T-helper 2 cell (primary cell): ENCODE measurements at places on chromosomes 4 and X.

DNA sequence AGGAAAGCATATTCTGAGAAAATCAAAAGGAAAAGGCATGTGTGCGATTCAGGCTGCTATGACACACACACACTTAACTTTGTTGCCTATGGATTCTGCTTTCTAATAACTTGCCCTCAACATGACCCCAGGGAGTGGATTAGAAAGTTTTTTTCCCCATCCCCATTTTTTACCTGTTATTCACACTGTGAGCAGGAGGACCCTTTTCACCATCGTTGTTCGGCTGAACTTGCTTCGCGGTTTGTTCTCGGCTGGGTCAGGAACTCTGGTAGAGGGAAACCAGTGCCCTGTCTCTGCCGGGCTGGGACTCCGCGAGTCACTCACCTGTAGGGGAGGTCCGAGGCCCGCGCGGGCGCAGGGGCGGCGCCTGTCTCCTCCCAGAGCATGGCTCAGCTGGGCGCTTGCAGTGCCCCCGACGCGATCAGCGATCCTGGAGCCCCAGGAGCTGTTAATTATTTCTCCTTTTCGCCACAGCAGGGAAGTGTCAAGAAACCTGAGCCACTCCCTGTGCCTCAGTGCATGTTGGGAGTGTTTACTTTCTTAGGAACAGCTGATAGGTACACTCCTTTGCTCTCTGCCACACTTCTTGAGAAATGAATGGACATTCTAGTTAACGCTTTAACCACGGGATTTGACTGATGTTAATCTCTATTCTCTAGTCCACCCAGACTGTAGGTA is at the start of gene RASSF6:
Gene RASSF6 (minus strand): TSS at position 322 of the 678 bp plus-strand sequence. CDS start 8,641 bp downstream, outside the sequence.
- DNase-seq: no peak

DNA sequence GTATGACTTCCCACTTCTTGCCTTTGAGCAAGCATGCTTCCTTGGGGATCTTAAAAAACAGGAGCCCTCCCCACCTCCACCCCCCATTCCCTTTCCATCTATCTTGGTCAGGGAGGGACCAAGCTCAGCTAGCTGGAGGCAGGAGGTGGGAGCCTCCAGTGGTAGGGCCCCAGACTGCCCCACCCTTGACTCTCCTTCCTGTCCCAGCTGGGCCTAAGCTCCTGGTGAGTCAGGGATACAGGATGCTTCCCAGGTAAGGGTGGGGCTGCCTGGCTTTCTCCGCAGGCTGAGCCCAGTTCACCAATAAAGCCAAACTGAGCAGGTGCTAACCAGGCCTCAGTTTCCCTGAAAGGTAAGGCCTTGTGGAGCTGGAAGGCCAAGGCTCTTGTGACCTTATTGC is 15.2 kb downstream of the EFNB1 start:
- DNase-seq: no peak

GRCh38 chr4:110660755-110661154 is 37.9 kb upstream of the PITX2 start:
- DNase-seq: no peak

DNA sequence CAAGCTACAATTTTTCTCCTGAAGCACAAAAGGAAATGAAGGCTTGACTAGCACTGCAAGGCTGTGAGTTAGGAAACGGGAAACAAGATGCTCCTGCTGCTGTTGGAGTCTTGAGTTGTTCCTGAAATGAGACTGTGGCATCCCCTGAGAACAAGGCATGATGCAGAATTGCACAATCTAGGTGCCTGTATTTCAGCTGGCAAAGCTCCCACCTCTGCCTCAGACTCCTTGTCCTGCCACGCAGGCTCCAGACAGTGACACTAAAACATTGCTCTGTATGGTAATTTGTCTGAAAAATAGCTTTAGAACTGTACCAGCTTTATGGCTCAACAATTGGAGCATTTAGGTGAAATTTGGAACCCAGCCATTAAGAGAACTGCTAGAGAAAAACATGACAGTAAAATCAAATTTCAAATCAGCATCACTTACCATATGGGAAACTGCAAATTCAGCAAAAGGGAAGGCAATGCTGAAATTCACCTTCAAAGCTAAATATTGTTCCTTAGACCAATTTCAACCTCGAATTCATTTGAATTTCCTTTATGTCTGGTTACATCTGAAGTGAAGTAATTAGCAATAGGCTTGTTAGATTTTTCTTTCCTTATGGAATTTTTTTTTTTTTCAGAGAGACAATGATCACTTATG is 103.4 kb downstream of the MFAP3L start:
- no peak for DNase-seq

GRCh38 chr4:71074452-71075299 is 81.2 kb downstream of the DCK start:
- no peak for DNase-seq

DNA sequence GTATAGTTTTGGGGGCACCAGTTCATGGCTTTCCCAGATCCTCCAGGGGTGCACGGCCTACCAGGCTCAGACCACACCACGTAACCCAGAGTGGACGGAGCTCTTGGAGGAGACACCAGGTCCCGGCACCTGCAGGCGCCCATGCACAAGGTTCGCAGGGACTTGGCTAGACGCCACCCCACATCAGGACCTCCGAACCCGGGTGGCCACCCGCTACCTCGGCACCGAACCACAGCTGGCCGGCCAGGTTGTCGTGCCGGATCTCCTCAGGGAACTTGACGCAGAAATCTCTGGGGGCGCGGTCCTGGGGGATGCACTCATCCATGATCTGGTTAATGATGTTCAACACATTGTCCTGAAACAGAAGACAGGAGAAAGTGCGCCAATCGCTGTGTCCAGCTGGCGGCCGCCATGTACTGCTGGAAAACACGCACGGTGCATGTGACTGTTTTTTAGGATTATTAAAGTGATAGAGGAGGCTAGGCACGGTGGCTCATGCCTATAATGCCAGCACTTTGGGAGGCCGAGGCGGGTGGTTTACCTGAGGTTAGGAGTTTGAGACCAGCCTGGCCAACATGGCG is 77.1 kb downstream of the ZFYVE28 start:
- no peak for DNase-seq

GRCh38 chrX:143378851-143379250 is 138.4 kb downstream of the SPANXN3 start:
- DNase-seq: no peak

- no peak for DNase-seq
These were observed 495.9 kb upstream of the FAM241A start for GRCh38 chr4:111649308-111649707.

DNA sequence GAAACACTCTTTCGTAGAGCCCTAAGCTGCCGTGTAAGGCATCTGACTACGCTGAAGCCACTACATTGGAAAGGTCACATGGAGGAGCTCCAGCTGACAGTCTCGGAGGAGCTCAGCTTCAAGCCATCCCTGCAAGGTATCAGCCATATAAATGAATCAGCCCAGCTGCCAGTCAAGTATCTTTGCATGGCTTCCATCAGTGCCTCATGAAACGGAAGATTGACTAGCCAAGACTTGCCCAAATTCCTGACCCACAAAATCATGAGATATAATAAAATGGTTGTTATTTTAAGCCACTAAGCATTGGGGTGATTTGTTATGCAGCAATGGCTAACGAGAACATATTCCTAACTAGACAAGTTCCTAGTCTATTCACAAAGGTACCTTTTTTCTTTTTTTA is 104.1 kb upstream of the SCOC start:
- DNase-seq: no peak

GRCh38 chr4:37393321-37393720 is 148.8 kb downstream of the NWD2 start:
- DNase-seq: no peak

DNA sequence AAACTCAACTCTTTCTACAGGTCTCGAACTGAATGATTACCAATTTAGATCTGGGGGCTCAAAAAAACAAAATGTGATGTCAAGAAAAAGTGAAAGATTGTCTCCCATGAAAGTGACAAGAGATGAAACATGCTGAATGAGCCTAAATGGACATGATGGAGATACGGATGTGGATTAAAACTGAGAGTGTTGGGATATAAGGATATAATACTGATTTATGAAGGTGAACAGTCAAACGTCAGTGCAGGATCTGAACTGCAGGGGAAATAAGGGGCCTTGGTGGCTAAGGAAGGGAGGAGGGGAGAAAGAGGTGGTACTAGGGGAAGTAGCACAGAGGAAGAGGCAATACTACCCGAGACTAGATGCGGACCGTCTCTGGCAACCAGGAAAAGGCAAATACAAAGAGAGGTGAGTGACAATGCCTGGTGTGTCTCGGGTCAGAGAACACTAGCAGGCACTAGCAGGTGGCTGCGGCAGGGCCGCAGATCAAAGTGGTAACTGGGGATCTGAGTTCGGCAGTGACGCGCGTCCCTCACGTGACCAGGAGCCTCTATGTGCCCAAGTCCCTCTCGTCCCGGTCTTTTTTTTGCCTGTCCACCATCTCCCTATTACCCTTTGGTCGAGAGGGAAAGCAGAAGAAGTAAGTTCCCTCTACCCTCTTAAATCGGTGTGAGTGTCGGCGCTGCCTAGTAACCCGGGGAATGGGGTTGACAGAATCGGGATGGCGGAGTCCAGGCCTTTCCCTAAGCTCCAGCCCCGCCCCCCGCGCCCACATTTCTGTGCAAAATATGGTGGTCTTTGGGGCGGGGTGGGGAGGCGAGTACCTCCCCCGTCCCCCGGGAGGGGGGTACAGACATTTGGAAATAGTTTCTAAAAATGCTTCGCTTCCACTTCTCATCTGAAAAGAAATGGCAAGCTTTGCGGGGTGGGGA is at the start of gene TCEAL1:
Gene TCEAL1 (plus strand): TSS at position 590 of the 932 bp plus-strand sequence. CDS start 942 bp downstream, outside the sequence.
- DNase-seq: peak; percentile 30

DNA sequence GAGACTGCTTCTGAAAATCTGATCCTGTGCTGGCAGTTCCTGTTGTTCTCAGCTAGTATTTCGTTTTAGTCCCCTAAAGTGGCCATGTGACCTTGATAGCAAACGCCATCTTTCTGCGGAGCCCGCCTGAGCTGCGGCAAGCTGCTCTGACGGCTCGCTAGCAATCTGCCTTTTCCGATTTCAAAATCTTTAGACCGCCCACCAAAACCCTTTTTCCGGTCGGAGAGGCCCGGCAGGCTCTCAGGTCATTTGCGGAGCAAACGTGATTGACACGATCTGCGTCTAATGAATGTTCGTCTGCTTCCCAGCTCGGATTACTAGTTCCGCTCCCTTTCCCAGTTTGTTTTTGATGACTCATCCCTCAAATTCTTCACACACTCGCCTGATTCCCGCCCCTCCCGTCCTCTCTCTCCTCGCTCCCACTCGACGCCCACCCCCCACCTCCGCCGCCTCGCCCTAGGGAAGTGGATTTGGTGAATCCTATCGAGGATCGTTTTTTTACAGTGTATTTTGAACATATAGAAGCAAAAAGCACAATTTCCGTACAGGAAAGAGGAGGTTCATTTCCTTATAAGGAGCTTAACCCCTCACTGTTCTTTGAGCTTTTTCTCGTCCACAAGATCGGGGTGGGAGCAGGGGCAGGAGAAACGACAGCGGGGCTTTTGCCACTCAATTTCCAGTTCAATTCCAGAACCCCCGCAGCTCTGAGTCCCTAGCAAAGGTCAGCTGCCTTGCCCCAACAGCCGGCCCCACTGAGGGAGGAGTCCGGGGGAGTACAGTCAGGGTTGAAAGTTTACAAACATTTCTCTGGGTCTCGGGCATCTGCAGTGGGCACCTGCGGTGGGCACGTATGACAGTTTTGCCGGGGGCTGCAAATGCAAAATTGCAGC is 37.5 kb downstream of the NLGN3 start:
- DNase-seq: peak; percentile 95

GRCh38 chrX:108165383-108166111 is 74.0 kb downstream of the ATG4A start:
- no peak for DNase-seq

GRCh38 chrX:71637848-71638247 is 19.5 kb upstream of the CXCR3 start:
- no peak for DNase-seq

GRCh38 chr4:118076958-118077766 is 42.9 kb downstream of the NDST3 start:
- peak; percentile 62 for DNase-seq

DNA sequence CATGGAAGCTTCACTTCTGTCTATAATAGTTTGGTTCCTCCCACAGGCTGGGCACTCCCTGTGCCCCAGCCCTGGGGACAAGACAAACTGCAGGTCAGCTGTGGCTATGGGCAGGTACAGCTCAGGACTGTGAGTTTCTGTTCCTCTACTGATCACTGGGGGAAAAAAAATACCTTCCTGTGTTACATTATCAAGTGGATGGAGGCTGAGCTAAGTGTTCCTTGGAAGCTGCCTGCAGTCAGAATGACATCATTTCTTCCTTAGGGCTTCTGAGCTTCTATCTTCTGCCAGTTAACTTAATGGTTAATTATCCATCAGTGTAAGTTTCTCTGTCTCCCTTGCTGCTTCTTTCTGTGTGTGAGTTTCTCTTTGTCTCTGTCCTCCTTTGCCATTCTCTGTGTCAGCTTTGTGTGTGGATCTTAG is 4.6 kb downstream of the RAB33A start:
- DNase-seq: no peak

GRCh38 chrX:38192007-38192810 is 28.5 kb downstream of the SRPX start:
- DNase-seq: no peak

GRCh38 chr4:79650794-79651431 is 242.9 kb upstream of the GK2 start:
- DNase-seq: no peak
